ENCODE measurements at places on chromosomes 5 and 9.

DNA sequence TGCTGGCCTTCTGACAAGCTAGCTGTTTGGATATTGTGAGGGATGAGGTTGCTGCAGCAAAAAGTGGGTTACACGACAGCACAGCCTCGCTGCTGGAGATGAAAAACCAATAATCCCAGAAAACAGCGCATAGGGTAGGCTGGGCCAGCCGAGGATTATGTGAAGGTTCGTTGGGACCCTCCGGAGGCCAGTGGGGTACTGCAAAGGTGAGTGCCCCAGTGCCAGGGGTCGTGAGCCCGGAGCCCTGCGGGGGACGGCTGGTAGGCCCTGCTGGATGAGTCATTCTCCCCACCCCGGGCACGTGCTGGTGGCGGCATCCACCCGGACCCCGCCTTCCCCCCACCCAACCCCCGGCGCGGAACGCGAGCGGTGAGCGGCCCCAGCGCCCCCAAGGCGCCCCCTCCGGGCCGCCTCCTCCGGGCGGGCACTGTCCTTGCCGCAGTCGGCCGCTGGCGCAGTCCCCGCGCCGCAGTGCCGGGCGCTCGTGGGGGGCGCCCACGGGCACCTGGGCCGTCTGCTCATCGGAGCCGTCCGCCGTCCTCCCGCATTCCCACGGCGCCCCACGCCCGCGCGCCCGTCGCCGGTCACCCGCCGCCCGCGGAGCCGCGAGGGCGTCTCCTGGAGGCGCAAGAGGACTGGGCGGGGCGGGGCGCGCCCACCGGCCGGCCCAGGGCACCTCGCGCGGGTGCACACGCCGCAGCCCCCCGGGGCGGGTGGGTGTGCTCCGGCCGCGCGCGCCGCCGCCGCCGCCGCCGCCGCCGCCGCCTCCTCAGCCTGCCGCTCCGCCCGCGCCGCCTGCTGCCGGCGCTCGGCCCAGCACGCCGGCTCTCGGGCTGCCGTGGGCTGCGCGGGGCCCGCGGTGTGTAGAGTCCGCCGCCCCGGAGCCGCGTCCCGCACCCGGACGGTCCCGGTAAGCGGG lies at the start of gene PHF24:
PHF24 (plus strand) TSS at position 794 of the 919 bp plus-strand sequence. CDS start 13,014 bp downstream, outside the sequence.
- DNase-seq: no peak

DNA sequence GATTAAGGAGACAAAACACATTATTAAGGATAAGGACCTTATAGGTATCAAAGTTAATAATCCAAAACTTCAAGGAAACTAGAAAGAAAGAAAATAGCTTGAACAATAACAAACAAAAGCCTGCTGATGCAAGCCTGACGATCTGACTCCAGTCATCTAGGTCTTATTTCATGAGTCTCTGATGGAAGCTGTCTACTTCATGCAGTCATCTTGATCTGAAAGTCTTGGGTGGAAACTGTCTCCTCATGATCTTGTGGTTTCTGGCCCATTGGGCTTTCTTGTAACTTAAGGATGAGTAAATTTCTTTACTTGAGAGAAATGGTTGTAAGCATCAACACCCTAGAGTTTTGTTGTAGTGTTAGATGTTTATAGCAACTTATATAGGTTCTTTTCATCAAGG lies 20.6 kb upstream of the PSIP1 start:
- DNase-seq: no peak

DNA sequence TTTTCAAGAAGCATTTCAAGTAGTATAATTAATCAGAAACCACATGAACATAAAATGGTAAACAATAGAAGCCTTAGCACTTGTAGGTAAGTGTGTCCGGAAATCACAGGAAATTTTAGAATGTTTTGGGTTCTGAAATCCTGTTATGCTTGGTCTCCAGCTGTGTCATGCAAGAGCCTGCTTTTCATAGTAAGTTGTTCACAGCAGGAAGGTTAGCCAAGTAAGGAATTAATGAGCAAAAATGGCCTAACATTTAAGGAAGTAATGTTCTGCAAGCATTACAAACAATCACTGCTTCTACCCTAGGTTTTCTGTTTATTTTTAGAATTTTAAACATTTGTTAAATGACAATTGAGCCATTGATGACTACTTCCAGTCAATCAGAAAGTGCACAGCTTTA lies 669.5 kb downstream of the SLCO4C1 start:
- no peak for DNase-seq

DNA sequence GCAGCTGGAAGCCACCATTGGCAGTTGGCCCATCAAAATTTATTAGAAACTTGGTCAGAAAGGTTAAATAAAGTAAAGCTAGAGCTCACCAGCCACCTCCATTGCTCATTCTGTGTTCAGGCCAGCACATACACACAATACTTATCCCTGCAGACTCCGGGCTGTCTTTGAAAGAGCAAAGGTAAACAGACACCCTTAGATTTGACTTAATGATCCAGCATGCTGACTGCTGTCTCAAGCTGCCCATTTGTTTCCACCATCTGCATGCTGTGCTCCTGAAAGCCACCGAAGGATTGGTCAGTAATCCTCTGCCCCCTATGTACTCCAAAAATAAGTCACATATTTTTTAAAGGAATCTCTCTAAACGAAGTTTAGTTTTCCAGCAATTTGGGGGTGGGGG lies 1059.8 kb upstream of the DMAC1 start:
- DNase-seq: no peak

DNA sequence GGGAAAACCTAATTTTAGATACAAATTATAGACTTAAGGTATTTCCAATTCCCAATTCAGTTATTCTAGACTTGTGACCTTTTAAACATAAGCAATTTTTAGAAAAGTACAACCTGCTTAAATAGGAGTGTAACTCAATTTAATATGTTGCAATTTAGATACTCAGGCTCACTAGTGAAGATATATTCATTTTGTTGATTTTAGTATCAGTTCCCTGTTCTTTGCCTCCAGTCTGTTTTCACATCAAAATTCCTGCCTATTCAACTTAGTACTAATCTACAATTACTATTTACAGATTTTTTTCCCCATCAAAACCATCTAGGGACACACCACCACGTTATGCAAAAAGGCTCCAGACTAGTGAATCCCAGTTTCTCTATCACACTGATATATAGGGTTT lies 30.4 kb downstream of the PWWP2A start:
- no peak for DNase-seq

- no peak for DNase-seq
Measured at GRCh38 chr9:10875752-10876151, 262.9 kb upstream of the PTPRD start.

Data from GDM1 (cell line).